Stimulated activated CD4-positive, alpha-beta T cell treated with anti-CD3 and anti-CD28 coated beads, Interleukin-4, amount 100 ng/mL, for 24 hours (primary cell): ENCODE measurements at places on chromosomes 16 and 17.

GRCh38 chr17:48128400-48128799, 20.8 kb downstream of the SNX11 start:
- DNase-seq = no peak

DNA sequence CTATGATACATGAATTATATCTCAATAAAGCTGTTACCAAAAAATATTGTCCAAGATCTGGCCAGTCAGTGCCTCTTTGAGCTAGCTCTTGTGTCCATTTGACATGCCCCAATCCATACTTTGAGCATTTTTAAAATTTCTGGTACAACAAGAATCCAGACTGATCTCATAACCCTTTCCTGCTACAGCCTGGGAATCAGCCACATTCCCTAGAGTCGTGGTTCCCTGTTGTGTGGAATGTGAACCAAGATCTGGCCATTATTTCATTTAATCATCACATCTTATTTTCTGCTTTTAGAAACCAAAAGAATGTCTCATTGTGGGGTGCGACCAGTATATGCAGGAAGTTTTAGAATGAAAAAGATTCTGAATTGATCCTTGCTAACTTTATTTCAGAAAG, 34.3 kb upstream of the RPRML start:
- DNase-seq = no peak

DNA sequence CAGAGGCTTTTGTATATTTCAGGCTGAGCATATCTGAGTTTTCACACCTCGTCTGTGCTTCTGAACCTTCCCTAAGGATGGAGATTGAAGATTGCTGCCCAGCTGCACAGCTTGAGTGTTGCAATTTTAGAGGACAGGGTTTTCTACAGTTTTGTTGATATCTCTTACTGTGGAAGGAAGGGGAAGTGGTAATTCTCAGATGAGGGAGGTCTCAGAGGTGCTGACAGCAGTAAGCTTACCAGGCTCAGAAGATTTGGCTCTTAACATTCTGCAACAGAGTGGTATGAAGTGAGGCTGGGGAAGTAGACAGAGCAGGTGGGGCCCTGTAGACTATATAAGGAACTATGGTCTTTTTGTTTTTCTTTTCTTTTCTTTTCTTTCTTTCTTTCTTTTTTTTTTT, 45.8 kb upstream of the ARHGAP17 start:
- no peak for DNase-seq

DNA sequence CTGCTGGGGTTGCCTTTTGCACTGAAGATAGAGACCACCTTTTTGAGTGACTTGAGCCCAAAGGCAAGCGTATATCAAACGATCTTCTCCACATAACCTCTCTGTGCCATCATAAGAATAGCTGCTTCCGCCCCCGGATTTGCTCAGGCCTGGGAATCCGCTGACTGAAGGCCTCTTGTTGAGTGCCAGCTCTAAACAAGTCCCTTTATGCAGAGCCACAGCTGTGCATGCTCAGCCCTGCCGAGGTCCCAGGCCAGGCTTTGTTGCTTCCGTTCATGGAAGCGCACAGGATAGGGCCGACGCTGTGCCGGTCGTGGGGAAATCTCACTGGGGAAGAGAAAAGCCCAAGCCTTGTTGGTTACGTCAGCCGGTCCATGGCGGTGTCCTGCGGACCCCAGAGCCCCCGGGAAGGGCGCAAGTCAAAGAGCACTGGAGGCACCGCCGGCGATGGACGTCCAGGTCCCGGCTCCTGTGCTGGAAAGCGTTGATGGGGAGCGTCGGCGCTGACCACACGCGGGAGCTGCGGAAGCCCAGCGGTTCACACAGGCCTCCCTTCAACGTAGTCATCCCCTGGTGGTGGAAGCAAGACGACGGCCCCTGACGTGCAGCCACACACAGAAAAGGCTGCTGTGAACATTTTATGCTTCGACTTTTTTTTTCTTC, 23.5 kb upstream of the RPL13 start:
- DNase-seq = no peak

GRCh38 chr16:23371368-23371767, 69.3 kb downstream of the SCNN1B start:
- no peak for DNase-seq

DNA sequence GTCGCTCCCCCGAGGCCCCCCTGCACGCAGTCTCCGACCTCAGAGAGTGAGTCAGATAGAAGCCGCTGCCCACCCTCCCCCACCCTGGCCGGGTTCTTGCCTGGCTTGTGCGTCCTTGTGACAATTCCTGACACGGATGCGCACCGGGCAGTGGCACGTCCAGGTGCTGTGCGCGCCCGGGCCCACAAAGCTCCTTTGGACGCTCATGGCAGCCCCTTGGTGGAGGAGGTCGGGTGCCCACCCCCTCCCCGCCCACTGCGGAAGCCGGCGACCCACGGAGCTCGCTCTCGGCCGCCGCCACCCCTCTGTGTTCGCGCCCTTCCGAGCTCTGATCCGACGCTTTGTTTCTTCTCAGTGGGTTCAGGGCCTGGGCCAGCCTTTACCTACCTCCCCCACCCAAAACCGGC, 662 bp upstream of the TUBB3 start:
- DNase-seq = peak; percentile 39

DNA sequence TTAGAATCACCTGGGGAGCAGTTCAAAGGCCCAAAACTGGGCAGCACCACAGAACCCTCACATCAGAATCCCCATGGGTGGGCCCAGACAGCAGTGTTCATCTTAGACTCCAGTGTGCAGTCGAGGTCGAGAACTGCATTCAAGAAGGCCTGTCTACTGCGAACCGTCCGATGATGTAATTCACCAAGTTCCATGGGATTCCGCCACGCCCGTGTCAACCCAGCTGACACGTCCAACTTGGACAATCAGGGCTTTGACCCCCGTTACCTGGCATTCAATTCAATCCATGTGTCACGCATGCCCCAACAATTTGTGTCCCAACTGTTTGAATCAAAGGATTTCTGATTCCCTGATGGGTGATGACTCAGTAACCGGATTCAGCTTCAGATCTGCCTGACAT, 9.2 kb downstream of the HSBP1 start:
- no peak for DNase-seq

DNA sequence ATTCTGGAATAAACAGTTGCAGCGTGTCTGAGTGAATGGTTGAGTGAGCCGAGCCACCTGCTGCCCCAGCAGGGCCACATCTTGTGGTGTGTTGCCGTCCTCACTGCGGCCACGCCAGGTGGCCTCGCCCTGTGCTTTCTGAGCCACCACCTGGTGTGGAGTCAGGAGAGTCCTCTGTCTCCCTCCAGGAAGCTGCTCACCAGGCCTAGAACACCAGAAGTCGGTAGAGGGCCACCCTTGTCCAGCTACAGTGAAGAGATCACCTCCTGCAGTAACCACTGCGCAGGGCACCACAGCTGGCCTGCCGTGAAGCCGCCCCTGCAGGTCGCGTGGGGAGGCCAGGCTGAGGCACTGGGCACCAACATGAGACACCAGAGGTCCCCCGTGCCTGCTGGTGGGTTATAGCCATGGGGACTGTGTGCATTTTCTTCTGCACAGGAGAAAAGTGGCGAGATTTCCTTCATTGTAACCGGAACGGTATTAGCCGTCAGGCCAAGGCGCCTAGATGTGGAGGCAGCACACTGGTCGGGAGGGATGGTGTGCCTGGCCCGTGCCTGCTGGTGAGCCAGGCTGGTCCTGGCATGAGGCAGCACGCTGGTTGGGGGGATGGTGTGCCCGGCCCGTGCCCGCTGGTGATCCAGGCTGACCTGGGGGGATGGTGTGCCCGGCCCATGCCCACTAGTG, 28.9 kb upstream of the FOXK2 start:
- DNase-seq = no peak

DNA sequence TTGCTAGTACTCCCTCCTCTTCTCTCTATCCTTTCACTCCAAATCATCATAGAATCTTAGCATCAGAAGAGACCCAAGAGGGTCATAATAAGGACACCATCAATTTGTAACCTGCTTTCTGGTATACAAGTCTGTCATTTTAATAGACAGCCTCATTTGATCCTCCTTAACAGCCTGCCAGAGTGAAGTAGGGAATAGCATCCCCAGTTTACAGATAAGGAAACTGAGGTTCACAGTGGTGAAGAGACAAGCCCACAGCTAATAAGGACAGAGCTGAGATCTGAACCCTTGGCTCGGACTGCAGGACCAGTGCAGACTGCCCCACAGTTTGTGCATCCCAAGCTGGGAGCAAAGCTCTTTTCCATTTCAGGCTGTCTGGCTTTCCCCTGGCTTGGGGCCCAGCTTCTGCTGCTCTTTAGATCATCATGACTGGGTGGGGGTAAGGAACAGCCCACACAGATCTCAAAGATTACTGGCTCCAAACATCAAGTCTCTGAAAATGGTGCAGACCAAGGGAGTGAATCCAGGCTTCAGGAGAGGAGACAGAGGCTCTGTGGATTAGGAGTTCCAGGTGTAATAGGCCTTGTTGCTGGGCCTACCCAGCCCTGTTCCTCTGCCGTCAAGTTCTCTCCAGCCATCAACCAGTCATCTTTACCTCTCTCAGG, 10.3 kb upstream of the IGFBP4 start:
- no peak for DNase-seq

DNA sequence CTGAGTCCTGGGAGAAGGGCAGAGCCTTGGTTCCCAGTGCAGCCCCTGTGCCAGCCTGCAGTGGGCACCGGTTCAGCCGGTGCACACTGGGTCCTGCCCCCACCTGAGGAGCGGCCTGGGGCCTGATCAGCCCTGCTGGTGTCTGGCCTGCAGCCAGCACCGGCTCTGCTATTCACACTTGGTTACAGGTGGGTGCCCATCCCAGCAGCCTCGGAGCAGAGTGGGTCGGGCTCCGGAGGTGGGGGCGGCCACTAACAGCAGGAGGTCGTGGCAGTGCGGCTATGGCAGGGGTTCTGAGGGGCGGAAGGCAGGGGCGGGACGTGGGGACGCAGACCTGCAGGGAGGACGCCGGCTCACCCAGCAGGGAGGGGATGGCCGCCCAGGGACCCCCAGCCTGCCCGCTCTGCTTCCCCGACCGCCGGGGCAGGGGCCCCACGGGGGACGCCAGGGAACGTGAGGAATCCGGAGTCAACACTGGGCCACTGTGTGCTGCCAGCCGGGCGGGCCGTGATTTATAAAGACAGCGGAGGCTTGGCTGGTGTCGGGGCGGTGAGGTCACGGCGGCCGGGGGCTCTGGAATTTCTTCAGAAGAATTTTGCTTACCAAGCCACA, 20.3 kb downstream of the METRNL start:
- DNase-seq = no peak

DNA sequence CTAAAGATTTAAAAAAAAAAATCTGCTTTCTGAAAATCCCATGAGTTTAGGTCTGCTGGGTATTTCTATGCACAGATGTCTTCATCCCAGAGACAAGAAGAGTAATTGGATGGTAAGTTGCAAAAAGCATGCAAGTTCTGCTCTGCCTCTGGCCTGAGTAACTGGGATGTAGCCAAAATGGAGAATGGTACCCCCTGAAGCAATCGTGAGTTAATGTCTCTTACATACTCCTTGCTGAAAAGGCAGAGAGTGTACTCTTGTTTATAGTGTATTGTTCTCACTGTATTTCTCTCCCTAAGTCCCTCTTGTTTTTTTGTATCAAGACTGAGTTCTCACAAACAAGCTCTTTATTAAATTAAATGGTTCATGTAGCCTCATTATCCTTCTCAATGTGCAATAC, 259.0 kb downstream of the IRX3 start:
- DNase-seq = no peak

- DNase-seq = no peak
Observed at GRCh38 chr16:24976971-24977677, 38.0 kb downstream of the ARHGAP17 start.

DNA sequence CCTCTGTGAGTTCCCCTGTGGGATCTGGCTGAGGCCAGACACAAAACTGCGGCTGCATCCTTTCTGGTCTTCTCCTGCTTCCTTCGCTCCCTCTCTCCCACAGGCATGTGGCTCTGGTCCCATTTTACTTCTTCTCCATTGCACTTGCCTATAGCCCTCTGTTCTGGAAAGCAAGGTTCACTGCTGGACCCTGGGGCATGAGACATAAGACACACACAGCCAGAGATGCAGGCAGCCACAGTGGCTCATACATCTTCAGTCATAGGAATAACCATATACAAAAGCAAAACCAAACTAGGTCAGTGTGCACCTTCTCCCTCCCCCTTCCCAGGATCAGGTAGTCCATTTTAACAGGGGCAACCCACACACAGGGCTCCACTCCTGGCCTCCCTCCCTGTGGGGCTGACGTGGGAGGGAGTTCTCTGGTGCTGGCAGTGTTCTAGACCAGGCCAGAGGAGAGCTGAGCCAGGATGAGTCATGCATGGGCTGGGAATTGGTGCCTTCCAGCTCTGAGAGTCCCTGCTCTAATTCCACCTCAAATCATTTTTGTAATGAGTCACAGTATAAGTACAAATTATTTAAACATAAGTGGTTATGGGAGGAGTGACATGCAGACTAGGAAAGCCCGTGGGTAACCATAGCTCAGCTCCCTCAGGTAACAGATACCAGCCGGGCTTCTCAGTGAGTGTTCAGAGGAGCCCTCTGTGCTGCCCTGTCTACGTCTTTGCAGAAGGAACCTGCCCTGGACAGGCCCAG, 58.0 kb downstream of the ASIC2 start:
- DNase-seq = peak; percentile 42

- DNase-seq = no peak
Observed at GRCh38 chr17:80137131-80137530, 9.8 kb downstream of the EIF4A3 start.

GRCh38 chr17:42068979-42069378, 18.6 kb upstream of the C17orf113 start:
- no peak for DNase-seq

DNA sequence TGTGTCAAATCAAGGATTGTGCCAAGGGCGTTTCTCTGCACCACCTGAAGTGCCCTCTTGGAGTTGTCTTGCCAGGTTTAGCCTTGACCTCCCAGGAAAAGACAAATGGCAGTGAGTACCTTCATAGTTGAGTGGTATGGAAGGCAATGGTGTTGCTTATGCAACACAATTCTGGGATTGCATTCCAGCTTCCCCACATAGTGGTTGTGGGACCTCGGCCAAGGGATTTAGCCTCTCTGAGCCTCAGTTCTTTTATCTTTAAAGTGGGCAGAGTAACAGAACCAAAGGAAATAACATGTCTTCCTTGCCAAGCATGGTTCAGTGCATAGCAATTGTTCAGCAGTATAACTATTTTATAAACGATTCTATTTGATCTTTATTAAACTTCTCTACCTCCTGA, 49.4 kb downstream of the CCDC42 start:
- DNase-seq = no peak

DNA sequence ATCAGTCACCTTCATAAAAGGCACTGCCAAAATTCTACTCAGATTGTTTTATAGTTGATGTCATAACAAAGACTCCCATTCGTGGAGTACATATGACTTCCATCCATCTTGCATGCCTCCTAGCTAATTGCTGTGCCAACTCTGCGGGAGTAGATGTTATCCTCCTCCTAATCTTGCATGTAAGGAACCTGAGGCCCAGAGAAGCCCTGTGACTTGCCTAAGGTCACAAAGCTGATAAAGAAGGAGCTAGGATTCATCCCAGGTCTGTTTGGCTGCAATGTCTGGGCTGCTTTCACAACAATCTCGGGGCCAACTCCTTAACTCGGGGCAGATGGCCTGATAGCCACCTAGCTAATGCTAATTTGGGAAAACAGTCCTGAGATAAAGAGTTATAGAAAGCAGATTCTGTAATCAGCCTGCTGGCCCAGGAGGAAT, 87.3 kb downstream of the YPEL2 start:
- no peak for DNase-seq

- no peak for DNase-seq
Observed at GRCh38 chr16:13238182-13238581, 336.8 kb downstream of the SHISA9 start.
